ENCODE measurements at places on chromosomes 11 and 22. TPM values are rescaled to one million over a fixed set of nuclear protein-coding genes. Genes with fewer than 3 reads are reported as not detected.

C11orf87 gene
- 0.29 TPM for total RNA-seq

GRK3 gene
- 35.3 TPM for total RNA-seq

CABP2 gene
- total RNA-seq: not detected

MS4A4A gene
- total RNA-seq: not detected

NEU3 gene
- 17.8 TPM for total RNA-seq

USP28 gene
- 110 TPM for total RNA-seq

OR8J3 gene
- total RNA-seq: not detected

CCDC89 gene
- total RNA-seq: not detected

FLRT1 gene
- 0.42 TPM for total RNA-seq

EI24 gene
- total RNA-seq: 135 TPM

MMP11 gene
- total RNA-seq: 9.6 TPM

TSKU gene
- total RNA-seq: 22.8 TPM

TRPC6 gene
- 0.25 TPM for total RNA-seq

HORMAD2 gene
- not detected for total RNA-seq

GAB4 gene
- total RNA-seq: 0.94 TPM

GRCh38 chr11:17988465-17988864 lies 24.4 kb downstream of the SERGEF start:
- DNase-seq: no peak

GRCh38 chr22:20847318-20847822 lies 11.2 kb downstream of the PI4KA start:
- DNase-seq: no peak

GRCh38 chr11:124069429-124070401 lies 28.6 kb upstream of the OR10G7 start:
- DNase-seq: peak; percentile 43

- DNase-seq: no peak
Observed at GRCh38 chr11:135001581-135001980, 589.5 kb upstream of the B3GAT1 start.

GRCh38 chr11:4543561-4543960 lies 1.4 kb upstream of the OR52M1 start:
- no peak for DNase-seq

GRCh38 chr11:17550450-17551346 lies 3.6 kb downstream of the OTOG start:
- DNase-seq: no peak

DNA sequence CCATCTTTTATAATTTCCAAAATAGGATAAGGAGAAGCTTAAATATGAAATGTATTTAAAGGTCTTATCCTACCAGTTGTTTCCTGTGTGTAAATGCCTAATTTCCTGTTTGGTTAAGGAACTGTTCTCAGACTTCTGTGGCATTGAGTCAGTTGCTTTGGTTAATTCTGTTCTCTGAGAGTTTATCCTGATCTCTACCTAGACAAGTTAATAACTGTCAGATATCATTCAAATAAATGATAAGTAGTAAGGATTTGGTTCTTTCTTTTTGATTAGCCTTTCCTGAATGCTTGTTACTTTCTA lies 39.5 kb downstream of the CTNND1 start:
- no peak for DNase-seq

GRCh38 chr11:130403271-130403804 lies 25.1 kb downstream of the ADAMTS8 start:
- no peak for DNase-seq

GRCh38 chr22:29663180-29663821 lies 56.5 kb upstream of the CABP7 start:
- no peak for DNase-seq

DNA sequence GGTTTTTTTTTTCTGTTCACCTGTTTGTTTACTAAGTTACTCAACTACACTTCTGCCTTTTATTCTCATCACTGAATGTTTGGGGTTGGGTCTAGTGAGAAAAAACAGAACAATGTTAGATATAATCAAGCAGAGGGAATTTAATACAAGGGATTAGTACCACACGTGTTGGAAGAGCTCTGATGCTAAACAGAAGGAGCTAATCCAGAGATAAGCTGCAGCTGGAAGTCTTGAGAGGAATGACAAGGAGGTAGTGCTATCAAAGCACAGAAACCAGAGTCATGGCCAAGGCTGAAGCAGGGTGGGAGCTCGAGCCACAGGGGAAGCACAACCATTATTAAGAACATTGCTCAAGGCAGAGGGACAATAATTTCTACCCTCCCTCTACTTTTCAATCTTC lies 604.1 kb upstream of the ANO5 start:
- no peak for DNase-seq

GRCh38 chr11:78099666-78100065 lies 20.0 kb upstream of the NDUFC2 start:
- no peak for DNase-seq

DNA sequence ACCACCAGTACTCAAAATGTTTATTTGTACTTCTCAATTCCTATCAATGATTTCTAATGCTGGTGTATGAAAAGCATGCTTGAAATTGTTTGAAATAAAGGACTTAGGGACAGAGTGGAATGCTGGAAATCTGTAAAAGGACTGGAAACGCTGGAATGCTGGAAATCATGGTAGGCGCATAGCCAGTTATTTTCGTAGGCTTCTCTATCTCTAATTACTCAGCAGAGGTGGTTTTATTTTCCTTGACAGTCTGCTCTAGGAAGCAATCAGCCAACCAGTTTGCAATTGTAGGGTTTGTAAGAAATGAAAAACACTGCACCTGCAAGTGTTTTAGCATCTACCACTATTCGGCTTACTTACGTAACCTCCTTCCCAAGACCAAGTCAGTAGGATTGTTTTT lies 788 bp downstream of the LIN7C start:
- DNase-seq: no peak

GRCh38 chr11:5928271-5928670 lies 13.8 kb upstream of the OR56A3 start:
- DNase-seq: no peak

DNA sequence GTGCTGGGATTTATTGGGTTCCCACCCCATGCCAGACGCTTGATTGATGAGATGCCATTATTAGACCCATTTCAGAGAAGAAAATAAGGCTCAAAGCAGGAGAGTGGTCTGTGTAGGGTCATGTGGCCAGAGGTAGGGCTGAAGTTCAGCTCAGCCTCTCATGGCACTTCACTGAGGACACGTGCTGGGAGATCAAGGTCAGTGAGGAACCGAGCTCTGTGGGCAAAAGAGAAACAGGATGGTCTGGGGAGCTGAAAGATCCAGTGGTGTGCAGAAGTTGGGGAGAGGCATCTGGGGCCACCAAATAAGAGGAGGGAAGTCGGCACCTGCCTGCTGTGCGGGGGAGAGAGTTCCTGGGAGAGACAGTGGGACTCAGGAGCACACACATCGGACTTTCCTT lies 19.6 kb downstream of the RHOD start:
- DNase-seq: no peak

DNA sequence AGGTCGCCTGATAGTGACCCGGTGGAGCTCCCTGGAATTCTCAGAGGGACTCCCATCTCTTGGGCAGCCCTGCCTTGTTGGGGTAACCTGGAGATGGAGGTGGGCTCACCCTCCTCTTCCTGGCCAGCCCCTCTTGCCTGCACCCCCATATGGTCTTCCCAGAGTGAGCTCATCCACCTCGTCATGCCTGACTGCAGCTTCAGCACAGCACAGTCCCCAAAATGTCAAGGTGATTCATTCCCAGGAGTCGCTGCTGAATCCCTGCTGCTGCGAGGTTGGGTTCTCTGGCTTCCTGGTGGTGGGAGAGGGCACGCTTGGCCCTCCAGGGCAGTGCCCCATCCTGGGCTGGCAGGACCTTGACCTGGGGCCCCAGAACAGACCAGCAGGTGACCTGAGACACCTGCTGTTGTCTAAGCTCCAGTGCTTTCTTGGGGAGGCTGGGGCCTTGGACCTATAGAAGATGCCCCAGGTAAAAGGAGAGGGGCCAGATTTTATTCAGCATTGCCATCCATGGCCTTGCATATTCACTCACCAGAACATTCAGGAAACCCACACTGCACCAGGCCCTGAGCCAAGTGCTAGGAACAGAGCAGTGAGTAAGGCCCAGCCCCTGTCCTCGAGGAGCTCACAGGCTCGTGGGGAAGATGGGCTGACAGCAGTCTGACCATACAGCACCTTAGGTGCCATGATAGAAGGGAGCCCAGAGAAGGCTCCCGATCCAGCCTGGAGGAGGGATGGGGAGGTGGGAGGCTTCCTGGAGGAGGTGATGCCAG lies 72.9 kb downstream of the CACNA1I start:
- no peak for DNase-seq

GRCh38 chr11:70527429-70528045 lies 129.2 kb downstream of the CTTN start:
- DNase-seq: no peak

DNA sequence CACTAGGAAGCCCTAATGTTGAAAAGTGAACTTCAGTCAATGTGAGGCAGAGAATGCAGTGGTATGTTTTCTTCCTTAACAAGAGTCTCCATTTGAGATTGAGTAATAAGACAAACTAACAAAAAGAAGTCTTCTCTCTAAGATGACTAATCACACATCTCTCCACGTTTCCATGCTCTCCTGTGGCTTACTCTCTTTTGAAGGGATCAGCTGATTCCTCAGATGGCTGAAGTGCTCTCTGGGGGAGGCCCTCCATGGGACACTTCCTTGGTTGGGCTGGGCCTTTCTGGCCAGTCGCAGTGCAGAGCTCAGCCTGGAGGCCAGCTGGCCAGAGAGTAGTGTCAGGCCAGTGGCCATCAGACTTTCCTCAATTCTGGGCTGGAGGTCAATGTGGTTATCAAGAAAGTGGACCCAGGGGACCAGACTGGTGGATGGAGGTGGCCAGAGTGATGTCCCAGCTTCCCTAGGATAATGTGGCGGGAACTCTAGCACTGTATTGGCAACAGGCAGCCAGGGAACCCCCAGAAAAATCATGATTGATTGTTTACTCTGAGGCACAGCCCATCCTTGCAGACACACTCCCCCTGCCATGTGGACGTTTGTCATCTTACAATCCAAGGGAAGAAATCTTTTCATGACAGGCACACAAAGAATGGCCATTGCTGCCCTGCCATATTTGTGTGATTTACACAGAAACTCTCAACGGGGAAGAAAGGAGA lies 14.5 kb downstream of the CSRP3 start:
- DNase-seq: no peak

DNA sequence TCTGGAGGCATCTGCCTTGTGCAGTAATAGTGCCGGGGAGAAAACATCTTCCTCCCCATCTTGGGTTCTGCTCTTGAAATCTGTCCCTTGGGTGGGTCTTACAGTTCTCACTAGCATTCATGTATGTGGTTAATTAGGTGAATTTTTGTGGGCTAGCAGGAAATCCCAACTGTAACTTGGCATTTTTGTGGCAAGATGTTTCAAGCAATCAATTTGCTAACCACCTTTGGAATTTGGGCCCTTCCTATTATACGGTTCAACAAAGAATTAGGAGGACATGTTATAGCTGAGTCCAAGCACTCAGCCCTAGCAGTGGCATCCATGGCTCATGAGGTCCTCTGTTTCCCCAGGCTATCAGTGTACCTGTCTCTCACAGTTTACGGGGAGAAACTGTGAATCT lies 89.1 kb upstream of the MTNR1B start:
- DNase-seq: no peak

GRCh38 chr11:113256431-113257202 lies 57.8 kb upstream of the TTC12 start:
- no peak for DNase-seq

DNA sequence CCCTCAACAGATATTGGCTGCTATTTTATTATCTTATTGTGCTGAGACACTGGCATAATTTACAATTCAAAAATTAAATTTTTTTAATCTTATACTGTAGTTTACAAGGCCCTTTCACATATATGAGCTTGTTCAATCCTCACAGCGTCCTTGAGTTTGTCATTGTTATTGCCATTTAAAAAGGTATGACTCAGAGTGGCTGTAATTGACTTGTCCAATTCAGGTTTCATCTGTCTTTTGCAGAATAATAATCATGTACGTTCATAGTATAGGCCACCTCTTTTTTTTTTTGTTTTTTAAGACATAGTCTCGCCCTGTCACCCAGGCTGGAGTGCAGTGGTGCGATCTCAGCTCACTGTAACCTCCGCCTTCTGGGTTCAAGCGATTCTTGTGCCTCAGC lies 11.5 kb downstream of the PTPRJ start:
- DNase-seq: no peak

- DNase-seq: no peak
Observed at GRCh38 chr11:20518323-20518834, 81.0 kb upstream of the SLC6A5 start.

GRCh38 chr11:25485315-25485714 lies 846.6 kb upstream of the ANO3 start:
- no peak for DNase-seq

DNA sequence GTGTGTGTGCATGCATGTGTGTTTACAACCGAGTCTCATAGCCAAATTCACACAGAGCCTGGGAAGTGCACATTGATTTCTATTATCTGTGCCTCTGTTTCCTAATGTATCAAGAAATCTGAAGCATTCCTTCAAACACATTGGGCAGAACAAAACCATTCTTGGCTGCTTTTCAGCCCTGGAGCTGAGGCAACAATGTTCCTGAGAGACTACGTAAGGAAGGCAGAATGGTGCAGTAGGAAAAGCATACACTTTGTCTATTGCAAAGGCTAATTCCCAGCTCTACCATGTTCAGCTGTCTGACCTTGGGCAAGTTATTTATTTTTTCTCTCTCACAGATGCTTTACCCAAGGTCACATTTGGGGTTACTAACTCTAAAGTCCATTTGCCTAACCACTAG lies 575.5 kb downstream of the SOX6 start:
- DNase-seq: no peak

DNA sequence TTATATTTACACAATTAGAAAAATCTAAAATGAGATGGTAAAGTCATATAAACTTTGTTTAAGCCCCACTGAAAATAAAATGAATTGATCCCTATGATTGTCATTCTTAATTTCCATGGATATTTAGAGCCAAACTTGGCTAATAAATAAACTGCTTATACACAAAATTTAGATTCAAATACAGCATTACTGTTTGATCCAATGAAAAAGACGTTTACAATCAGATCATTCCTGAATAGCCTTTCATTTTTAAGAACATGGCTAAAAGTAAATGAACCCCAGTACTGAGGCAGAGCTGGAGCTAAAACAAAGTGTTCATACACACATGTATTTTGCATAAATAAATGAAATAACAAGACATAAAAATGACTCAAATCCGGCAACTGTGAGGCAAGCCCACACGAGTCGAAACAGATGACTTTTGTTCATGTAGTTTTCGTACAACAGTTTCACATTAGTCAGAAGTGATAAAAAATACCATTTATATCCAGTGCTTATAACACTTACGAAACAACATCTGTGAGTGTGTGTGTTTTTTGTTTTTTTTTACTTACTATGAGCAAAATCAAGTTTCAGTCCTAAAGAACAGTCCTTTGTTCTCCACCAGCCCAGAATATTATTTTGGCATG lies 386.5 kb downstream of the SOX6 start:
- no peak for DNase-seq

DNA sequence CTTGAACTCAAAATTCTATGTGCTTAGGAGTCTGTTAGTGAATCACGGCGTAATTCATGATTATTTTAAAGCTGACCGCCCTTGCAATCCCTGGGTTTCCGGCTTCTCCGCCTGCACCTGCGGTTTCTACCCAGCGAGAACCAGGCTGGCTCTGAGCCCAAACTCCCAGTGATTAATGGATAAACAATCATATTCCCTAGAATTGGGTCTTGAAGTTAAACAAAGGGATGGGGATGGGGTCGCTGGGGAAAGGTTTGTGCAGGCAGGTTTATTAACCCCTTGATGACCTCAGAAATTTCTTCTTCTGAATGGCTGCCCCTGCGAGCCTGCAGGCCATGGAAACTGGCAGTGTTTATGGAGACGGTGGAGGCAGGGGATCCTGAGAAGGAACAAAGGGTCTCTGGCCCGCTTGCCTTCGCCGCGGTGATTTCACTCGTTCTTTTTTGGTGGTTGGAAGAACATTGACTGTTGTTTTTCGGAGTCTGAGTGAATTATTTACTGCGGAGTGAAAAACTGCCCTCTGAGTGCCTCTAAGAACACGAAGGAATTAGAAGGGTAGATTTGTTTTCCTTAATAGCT lies 1000.3 kb downstream of the BRD1 start:
- peak; percentile 39 for DNase-seq
